ENCODE measurements at places on chromosomes 5 and 9.

GRCh38 chr9:95508968-95509850 is 7.6 kb downstream of the PTCH1 start:
- peak; percentile 60 for DNase-seq

DNA sequence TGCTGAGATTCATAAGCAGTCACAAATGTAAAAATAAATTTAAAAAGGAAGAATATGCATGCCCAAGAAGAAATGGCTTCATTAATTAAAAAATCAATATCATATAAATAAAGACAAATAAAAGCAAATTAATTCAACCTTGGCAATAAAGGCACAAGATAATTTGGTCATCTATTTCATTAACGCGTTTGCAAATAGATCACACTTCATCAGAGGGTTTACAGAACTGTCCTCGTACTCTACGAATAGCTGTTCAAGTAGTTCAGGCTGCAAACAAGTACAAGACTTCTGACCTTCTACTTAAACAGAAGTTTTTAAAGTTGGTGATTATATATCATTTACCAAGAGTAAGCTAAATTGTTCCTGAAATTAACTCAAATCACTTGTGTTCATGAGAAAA is 775.3 kb upstream of the DMAC1 start:
- DNase-seq, result no peak

GRCh38 chr5:41408676-41409443 is 101.5 kb downstream of the PLCXD3 start:
- DNase-seq, result no peak

DNA sequence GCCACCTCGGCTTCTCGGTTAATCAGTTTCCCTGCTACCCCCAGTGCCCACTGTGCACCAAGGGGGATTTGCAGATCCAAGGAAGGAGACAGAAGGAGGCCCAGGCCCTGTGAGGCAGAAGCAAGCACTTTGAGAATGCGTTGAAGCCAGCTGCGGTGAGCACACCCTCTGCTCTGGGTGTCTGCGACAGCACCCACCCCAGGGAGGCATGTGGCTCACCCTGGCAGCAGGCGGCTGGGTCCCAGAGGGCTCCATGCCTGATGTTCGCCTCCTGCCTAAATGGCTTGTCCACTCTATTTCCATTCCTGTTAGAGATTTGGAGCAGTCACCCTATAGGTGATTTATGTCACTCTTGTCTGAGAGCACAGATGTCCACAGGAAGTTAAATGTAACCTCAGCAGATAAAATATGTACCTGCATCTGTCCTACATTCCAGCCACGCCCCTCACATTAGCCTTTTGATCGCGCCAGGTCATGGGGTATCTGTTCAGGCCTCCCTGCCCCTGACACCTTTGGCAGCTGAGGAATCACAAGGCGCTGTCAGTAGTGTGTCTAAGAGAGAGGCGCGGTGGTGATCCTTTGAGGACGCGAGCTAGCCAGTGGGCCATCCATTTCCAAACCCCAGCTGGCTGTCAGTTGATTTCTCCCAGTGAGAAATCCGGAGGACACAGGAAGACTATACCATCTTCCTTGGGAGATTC is 28.1 kb downstream of the PTGES2 start:
- no peak for DNase-seq

- DNase-seq, result no peak
Measured at GRCh38 chr9:35717132-35717870, 14.7 kb downstream of the TLN1 start.

DNA sequence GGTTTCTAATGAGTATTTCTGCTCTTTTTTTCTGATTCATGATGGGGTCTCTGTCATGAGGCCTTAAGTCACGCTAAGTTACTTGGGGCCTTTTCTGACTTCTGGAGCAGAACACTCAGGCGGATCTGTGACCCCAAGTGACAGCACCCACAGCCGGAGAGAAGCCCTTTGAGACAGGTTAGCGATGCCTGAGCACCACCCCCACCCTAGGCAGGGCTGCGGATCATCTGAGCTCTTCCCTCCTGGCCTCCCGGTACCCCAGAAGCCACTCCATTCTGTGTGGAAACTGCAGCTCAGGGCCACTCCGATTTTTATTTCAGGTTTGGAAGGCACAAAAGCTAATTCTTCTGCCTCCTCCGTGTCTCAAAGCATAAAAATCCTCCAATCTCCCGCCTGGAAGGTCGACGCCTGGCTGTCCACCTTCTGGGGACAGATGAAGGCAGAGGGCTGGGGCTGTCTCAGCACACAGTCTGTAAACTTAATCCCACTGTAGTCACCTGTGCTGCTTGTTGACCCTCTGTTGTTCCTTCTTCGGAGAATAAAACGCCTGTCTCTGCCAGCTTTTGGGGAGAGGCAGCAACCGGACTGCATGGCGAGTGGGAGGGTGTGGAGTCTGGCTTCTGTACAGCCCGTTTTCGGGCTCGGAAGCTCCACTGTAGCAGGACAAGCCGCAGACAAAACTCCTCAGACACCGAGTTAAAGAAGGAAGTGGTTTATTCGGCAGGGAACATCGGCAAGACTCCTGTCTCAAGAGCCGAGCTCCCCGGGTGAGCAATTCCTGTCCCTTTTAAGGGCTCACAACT is 88.8 kb downstream of the SPRY4 start:
- no peak for DNase-seq

DNA sequence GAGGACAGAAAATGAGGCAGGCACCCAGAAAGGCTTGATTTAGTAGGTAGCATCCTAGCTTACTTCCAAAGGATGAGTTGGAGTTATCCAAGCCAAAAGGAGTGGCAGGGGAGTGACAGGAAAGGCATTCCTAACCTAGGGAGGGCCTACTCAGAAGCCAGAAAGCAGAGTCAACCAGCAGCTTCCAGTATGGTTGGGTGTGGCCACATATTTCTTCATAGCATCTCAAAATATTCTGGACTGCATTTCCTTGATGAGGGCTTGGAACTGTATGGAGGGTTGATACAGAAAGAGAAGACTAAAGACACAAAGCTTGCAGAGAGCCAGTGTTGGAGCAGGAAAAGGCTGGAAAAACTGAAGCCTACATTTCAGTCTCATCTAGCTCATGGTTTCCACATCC is 656.8 kb upstream of the DMAC1 start:
- no peak for DNase-seq

DNA sequence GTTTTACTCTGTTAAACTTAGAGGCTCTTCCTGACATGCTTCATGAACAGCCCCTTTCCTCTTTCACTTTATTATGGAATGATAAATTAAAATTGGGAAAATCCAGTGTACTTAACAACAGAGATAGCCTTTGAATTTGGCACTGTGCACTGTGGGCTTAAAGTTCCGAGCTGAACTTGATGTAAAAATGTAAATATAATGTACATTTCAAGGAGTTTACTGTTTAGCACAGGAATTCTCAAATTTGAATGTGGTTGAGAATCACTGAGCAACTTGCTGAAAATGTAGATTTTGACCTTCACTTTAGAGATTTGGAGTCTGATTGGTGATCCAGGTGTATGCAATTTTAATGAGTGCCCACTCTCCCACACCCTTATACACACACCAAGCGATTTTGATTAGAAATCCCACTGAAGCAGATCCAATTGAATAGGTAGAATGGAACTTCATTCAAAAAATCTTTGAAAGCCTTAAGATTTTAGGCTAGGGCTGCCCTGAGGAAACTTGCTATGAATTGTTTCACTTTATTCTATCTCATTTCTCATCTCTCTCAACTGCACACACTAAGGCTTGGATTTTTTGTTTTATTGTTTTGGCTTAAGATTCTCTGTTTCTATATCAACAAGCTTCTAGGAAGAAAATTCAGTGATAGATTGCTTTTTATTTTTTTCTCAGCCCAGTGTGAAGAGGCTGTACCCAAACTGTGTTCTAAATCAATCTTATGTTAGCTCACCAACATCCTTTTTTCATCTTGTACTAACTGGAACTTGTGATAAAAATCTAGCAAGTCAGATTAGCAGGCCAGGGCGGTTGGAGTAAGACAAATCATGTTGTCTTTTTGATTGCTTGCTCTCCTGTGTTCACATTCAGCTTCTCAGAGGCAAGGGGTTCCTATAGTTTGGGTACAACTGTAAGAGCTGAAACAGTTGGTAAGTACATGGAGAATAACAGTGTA is 22.9 kb downstream of the NUDT12 start:
- no peak for DNase-seq

DNA sequence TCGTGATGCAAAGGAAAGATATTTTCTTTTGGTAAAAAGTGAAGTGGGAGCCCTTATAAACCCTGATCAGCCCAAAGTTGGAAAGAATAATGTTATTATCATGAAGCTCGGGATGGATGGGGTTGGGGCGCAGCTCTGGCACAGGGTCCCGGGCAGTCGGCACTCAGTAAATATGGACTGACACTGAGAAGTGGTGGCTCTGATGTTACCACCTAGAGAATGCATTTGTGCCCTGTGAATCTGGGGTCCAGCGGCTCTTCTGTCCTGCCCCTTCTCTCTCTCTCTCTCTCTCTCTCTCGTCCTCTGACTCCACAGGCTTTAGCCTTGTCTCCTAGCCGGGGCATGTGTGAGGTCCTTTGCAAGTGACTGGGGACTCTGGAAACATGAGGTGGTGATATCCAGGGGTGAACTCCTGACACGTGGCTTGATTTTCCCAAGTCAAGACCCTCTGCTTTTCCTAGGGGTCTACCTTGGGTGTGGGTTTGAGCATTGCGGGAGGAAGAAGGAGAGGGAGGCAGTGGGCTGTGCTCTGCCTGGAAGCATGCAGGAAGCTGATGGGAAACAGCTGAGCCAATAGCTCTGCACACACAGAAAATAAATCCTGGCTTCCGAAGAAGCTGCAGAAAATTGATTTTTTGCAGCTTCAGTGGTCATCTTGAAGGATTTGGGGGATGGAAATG is 162.7 kb downstream of the MACROH2A1 start:
- DNase-seq, result no peak

- no peak for DNase-seq
Measured at GRCh38 chr5:122741681-122742080, 33.2 kb upstream of the SNX2 start.

DNA sequence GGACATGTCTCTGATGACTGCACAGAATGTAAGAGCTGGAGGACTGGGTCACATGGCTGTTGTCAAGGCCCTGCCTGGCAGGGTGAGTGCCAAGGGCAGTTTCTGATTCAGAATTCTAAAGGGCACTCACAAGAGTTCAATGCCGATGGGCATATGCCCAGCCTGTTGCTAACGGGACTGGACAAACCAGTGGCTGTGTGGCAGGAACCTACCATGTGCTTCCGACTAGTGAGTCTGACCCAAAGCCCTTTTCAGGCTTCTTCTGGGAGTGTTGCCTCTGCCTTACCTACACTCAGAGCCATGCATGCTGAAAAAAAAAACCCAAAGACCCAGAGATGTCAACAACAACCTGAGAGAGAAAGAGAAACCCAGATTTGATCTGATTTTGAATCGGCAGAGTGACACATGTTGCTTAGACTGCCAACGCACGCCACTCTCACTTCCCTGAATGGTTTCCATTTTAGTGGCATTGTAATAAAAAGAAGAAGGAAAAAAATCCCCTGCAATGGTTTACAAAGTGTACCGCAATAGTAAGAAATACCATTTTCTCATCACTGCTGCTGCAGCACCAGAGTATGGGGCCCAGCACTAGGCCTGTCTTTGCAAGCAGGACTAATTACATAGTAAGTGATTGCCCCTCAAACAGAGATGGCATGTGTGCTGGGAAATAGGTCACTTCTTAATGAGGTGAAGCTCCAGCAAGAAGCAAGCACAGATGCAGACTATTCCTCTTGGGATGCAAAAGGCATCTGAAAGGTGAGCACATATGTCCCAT is 194.3 kb downstream of the PALM2AKAP2 start:
- no peak for DNase-seq

DNA sequence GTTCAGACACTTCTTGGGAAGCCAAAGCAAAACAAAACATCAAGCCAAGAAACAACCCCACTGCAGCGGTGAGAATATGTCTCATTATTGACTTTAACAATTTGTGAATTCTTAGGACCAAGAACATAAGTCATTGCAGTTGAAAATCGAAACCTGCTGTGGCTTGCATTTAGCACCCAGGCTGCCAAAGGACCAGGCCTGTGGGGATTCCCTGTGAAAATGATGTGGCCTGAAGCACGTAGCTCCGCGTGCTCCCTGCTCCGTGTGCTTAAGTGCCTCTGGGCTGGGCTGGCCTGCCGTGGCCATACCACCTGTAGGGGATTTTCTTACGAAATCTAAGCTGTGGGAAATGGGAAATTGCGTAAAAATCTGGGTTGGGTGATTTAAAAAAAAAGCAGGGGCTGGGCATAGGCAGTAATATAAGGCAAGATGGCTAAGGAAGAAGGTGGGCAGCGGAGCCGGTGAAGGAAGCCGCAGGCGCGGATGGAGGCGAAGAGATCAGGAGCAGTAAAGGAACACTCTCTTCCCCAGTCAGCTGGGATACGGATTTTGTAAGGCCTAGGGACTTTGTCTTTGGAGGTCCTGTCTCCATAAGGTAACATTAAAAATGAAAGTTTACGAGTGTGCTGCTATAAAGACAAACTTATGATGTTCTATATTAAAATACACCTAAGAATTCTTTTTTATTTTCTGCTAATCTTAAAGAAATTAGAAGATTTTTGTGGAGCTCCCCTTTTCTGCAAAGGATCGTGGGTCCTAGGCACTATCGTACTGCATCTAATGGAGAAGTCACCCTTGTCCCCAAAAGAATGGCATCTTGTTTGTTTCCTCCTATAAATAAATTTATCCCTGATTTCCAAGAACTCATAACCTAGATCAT is 189.6 kb upstream of the SEMA6A start:
- no peak for DNase-seq

- no peak for DNase-seq
Measured at GRCh38 chr5:146527785-146528184, 11.8 kb upstream of the GPR151 start.

DNA sequence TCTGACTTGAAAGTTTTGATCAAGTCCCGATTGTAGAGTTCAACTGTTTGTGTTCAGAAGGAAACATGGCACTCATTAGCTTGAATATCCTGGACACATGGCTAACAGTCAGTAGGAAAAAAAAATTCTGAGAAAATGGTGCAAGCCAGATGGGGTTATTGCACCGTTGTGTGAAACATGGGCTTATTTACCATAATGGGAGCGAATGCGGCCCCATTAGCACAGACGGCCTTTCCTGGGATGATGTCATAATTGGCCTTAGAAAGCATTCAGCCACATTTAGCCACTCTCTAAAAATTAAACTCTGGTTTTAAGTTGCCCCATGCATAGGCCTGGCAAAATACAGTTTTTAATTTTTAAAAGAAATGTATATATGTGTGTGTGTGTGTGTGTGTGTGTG is 112.1 kb downstream of the IRX2 start:
- DNase-seq, result no peak

- no peak for DNase-seq
Measured at GRCh38 chr9:123305879-123306278, 37.5 kb upstream of the STRBP start.

DNA sequence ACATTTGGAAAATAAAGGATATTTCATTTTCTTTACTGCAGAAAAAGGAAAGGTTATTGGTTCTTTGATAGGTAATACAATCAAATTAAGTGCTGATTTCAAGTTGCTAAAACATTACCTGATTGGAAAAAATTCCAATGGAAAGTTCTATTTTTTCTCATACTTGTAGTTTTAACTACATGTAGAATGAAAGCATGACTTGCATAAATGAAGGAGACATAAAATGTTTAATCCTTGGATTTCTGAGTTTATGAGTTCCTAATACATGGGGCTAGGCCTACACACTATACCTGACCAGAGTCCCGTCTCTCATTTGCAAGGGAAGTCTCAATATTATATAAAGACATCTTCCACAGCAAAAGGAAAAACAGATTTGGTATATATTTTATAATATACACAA is 5.2 kb upstream of the MEIKIN start:
- DNase-seq, result no peak
